Right kidney (tissue), 9 donors: ENCODE measurements at places on chromosomes 7 and 10.

- DNase-seq, result peak; percentile 56
Observed at GRCh38 chr10:86365346-86366032, 1.1 kb downstream of the GRID1 start.

GRCh38 chr7:105470846-105471245, 51.2 kb downstream of the PUS7 start:
- no peak for DNase-seq

DNA sequence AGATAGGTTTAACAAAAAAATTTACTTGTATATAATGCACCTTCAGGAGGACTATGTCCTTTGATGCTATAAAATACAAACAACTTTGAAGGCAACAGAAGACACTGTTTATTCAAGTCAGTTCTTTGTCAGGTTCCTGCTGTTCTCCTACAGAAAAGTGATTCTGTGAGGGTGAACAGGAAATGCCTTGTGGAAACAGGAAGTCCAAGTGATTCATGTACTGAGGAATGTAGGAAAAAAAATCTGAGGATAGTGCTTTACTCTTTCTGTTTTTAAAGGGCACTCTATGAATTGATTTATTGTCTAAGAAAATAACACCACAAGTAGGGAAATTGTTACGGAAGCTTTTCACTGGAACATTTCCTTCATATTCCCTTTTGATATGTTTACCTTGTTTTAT, 171.9 kb downstream of the HDAC9 start:
- DNase-seq, result no peak

DNA sequence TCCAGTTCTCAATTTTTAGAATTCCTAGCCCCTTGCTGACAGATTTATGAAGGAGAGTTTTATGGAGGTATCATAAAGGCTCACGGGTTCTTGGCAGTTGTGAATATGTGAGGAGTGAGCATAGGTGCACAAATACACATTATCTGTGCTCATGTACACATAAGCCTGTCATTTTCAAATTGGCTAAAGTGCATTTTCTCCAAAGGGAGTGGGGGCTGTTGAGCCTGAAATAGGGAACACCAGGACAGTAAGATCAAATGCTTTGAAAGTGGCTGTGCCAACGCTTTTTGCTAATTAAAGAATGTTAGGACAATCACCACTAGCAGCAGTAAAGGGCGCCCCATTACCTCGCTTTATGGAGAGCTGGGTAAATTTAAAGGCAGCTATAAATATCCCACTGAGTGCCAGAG, 8.3 kb upstream of the LRRC4 start:
- no peak for DNase-seq

- DNase-seq, result no peak
Observed at GRCh38 chr7:137097111-137097510, 228.7 kb downstream of the CHRM2 start.

GRCh38 chr10:10745291-10745690, 272.4 kb upstream of the CELF2 start:
- DNase-seq, result no peak

GRCh38 chr7:26497801-26498596, 206.3 kb downstream of the SNX10 start:
- no peak for DNase-seq

- DNase-seq, result no peak
Observed at GRCh38 chr10:70600512-70601395, 1.8 kb downstream of the PRF1 start.

GRCh38 chr7:74343281-74344131, 54.3 kb downstream of the CLIP2 start:
- no peak for DNase-seq

DNA sequence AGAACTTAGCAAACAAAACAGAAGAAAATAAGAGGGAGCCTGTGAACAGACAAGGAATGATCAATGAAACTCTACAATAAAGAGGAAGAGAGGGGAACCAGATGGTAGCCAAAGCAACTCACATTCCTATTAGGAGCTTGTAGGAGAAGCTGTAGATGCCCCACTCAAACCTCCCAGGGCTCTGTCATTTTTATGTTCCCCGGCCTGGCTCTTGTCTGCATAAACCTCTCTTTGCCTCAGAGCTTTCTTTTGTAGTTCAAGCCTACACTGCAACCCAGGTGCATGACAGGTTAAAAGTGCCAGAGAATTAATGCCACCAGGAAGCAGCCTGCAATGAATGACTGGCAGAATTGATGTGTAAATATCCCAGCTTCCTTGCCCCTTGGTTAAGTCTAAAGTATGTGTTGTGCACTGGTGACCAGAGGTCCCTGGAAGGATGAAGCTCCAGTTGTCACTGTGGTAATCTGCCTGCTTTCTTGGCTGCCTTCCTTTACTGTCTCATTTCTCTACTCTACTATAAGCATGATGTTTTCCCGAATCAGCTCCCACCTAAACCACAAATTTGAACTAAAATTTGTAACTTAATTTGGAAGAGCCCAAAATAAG, 40.4 kb downstream of the HDAC9 start:
- no peak for DNase-seq

GRCh38 chr7:70923181-70923845, 208.6 kb upstream of the GALNT17 start:
- no peak for DNase-seq

DNA sequence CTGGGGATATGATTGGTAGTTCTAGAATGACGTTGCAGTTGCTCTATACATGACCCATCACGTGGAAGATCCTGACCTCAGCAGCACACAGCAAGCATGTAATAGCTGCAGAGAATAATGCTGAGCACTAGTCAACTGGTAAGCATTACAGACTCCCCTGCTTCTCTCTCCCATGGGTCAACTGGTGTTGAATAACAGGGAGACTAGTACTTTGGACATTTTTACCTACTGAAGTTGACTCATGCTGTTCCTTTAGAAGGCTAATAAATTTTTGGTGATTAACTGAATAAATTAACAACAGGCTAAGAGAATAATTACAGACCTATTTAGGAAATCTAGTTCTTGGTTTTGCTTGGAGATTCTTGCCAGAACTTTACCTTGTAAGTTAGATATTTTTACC, 234.1 kb downstream of the AUTS2 start:
- no peak for DNase-seq

DNA sequence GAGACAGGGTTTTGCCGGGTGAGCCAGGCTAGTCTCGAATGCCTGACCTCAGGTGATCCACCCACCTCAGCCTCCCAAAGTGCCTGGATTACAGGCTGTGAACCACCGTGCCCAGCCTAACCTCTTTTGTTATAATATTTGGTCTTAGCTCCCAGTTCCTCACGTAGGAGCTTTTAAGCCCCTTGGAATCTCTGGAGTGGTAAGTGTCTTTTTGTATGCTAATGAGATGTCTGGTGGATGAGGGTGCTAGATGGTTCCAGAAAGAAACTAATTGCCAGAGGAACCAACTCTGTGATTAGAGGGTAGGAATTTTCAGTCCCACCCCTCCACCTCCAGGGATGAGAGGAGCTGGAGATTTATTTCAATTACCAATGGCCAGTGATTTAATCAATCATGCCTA, 5.3 kb upstream of the ARPC1A start:
- DNase-seq, result no peak

GRCh38 chr7:112869111-112869774, 79.0 kb upstream of the TMEM168 start:
- DNase-seq, result no peak

- no peak for DNase-seq
Observed at GRCh38 chr7:50367100-50367499, 62.6 kb downstream of the IKZF1 start.

DNA sequence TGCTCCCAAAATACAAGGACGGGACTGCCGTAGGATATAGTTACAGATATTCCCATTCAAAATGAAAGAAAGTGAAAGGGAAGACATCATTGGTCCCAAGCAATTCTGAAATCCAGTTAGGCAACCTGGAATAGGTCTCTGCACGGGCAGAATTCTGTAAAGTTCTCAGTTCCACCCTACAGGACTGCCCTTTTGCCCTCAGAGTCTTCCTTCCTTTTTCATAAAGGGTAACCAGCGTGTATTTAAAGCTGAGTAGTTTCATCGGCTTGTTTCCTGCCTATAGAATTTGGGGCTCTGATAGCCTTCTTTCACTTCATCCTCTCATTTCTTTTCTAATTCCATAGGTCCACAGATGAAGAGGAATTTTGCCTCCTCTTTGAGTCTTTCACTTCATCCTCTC, 20.0 kb downstream of the COPG2 start:
- no peak for DNase-seq

DNA sequence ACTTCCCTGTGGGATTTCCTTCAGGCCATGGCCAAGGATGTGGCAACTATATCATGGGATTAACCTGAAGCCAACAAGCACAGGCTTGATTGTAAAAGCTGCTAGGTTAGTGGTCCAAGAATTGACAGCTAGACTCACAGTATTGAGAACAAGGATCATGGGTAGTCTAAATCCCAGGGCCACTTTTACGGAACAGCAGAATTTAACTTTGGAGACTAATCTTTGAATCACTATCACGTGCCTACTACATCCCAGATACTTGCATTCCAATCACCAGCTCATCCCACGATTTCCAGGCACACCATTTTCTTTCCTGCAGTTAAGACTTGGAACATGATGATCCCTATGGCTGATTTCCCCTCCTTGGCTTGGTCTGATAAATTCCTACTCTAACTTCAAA, 65.6 kb upstream of the ADO start:
- DNase-seq, result no peak

DNA sequence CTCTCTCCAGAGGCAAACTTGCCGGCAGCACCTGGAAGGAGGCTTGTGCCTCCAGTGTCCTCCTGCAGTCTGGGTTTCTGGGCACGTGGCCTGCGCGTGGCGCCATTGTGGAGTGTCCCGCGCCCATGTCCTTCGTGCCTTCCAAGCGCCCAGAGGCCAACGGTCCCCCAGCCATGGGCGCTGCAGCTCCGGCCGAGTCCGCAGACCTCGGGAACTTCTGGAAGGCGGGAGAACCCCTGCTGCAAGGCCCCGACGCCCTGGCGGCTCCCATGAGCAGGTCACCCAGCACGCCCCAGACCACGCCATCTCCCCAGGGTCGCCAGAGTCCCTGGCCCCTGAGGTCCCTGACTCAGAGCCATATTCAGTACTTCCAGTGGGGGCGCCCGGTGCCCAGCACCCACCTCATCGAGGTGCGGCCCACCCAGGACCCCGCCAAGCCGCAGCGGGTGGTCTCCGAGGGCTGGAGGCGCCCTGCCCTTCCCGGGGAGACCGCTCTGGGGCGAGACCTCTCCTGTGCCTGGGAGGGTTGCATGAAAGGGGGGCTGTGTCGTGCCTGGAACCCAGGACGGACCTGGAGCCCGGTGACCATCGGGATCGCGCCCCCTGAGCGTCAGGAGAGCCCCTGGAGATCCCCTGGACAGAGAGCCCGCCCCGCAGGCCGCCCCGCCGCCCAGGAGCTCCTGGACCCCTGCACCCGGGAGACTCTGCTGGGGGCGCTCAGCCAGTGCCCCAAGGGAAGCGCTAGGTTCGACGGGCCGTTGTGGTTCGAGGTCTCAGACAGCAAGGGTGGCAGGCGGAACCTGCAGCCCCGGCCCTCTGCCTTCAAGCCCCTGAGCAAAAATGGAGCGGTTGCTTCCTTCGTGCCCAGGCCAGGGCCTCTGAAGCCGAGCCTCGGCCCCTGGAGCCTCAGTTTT, at the start of gene POM121L12:
POM121L12 (plus strand) TSS at position 135 of the 914 bp plus-strand sequence; CDS start at position 174, 39 bp downstream.
- no peak for DNase-seq

DNA sequence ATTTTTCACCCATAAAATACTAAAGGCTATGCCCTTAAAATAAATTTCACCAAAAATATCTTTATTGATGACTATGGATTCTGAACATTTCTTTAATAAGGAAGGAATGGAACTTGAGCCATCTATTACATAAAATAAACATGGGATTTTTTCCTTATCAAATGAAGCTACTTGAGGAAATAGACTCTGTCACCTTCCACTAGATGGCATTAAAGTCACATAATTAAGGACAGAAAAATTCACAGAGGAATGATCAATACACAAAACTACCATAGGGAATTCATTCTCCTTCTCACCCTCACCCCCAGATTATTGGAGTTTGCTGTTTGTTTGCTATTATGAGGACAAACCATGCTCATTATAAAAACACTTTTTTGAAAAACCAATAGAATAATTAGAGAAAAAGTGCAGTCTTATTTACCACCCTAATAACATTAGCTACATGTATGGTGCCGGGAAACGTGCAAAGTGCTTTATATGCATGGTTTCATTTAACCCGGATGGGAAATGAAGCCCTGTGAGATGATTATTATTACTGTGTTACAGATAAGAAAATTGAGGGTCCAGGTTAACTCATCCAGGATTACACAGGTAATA, 21.1 kb upstream of the FOXI2 start:
- DNase-seq, result no peak
